ENCODE measurements at places on chromosomes 12 and 14. TPM values are rescaled to one million over a fixed set of nuclear protein-coding genes. Genes with fewer than 3 reads are reported as not detected.

The RNASE2 gene
- 0.46 TPM for polyA plus RNA-seq

The GPRC5D gene
- polyA plus RNA-seq: 0.69 TPM

The FAM186B gene
- polyA plus RNA-seq: 0.08 TPM

The IFNG-AS1 gene
- polyA plus RNA-seq: not detected

The CLEC7A gene
- 4.6 TPM for polyA plus RNA-seq

The SCNN1A gene
- polyA plus RNA-seq: 98.7 TPM

The GARIN6 gene
- not detected for polyA plus RNA-seq

The OTUB2 gene
- polyA plus RNA-seq: 3.9 TPM

The SERPINA3 gene
- 8.9 TPM for polyA plus RNA-seq

The FAM234B gene
- polyA plus RNA-seq: 1.1 TPM

The TMTC1 gene
- 1.6 TPM for polyA plus RNA-seq

The LMO3 gene
- polyA plus RNA-seq: 1.7 TPM

The ARF6 gene
- 112 TPM for polyA plus RNA-seq

The SIX6 gene
- polyA plus RNA-seq: not detected

The MRPL52 gene
- polyA plus RNA-seq: 182 TPM

The DPF3 gene
- 0.16 TPM for polyA plus RNA-seq

The KRT2 gene
- 0.12 TPM for polyA plus RNA-seq

The PROX2 gene
- polyA plus RNA-seq: not detected

The TMEM132C gene
- polyA plus RNA-seq: 0.43 TPM

The ASB8 gene
- 9.9 TPM for polyA plus RNA-seq

The TPH2 gene
- not detected for polyA plus RNA-seq

The HDAC7 gene
- polyA plus RNA-seq: 20.9 TPM

The KRT75 gene
- polyA plus RNA-seq: 0.19 TPM

The LRRC43 gene
- 0.21 TPM for polyA plus RNA-seq

The SLCO1B1 gene
- polyA plus RNA-seq: not detected

The TMPRSS12 gene
- polyA plus RNA-seq: not detected

The WDHD1 gene
- polyA plus RNA-seq: 2.2 TPM
